ENCODE measurements at places on chromosomes 16 and 17.

- peak; percentile 9 for DNase-seq
These were observed 810 bp upstream of the GAN start for GRCh38 chr16:81313701-81314602.

DNA sequence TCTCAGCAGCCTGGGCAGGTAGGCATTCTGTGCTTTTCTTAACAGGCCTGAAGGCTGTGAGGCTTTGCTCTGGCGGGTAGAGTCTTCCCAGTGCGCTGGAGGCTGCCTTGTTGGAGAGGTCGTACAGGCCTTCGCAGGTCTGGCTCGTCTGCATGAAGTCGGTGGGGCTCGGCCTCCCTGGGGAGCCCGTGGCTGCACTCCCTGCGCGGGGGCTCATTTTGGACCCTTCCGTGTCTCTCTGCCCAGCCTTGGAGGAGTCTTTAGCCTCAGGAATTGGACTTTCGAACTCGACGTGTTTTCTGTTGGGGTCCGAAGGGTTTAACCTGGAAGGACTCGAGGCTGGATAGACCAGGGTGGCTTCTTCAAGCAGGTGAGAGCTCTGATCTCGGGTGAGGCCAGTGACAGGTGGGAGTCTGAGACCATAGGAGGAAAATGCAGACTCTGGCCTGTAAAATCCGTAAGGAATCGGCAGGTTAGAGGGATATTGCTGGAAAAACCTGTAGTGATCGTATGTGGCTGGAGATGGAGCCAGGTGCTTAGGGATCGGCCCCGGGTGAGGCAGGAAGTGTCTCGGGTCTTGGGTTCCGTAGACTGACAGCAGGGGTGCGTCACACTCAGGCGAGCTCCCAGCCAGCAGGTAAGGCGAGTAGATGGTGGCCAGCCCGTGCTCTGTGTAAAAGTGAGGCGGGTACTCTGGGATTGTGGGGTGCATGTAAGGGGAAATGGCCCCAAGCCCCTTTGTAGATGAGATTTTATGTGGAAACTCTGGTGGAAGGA lies 8.6 kb downstream of the ZNF750 start:
- no peak for DNase-seq

GRCh38 chr17:29176558-29177351 lies 3.4 kb downstream of the MYO18A start:
- peak; percentile 73 for DNase-seq

- no peak for DNase-seq
These were observed 113.7 kb upstream of the DHX40 start for GRCh38 chr17:59451706-59452105.

DNA sequence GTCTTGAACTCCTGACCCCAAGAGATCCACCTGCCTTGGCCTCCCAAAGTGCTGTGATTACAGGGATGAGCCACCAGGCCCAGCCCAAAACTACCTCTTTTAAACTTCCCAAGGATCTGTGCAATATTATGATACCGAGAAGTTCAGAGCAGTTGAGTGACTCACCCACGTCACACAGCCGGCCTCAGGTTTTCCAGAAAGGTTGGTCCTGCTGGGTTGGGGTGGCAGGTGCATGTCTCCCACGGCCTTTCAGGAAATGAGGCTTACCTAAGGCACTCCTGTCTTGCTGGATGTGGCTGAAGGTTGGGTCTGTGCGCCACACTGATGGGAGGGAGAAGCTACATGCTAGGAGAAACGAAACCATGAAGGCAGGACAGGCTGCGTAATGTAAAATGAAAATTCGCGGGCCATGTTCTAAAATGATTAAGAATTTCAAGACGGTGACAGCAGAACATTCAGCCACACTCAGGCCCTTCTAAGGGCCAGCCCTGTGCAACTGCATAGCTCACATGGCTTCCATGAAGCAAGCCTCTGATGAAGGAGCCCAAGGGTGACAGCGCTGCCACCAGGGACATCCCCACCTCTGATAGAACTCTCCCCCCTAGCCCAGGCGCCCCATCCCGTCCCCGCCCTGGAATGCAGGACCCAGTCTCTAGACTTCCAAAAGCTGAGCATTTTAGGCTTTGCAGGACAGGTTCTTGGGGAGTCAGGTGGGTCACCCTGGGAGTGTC lies 6.6 kb upstream of the GLIS2 start:
- DNase-seq, result no peak

GRCh38 chr17:68310152-68310551 lies 18.9 kb downstream of the ARSG start:
- no peak for DNase-seq

DNA sequence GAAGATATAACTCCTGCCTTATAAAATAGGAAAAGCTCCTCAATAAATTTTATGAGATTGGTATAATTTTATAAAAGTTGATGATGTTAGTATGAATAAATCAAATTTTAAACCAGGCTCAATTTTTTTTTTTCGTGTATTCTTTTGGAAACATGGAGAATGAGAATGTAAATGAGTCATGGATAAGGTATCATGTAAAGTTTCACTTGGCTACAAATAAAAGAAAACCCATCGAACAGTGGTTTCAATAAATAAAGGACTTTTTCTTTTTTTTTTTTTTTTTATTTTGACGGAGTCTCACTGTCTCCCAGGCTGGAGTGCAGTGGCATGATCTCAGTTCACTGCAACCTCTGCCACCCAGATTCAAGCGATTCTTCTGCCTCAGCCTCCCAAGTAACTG lies 67.3 kb downstream of the PHKB start:
- DNase-seq, result no peak

DNA sequence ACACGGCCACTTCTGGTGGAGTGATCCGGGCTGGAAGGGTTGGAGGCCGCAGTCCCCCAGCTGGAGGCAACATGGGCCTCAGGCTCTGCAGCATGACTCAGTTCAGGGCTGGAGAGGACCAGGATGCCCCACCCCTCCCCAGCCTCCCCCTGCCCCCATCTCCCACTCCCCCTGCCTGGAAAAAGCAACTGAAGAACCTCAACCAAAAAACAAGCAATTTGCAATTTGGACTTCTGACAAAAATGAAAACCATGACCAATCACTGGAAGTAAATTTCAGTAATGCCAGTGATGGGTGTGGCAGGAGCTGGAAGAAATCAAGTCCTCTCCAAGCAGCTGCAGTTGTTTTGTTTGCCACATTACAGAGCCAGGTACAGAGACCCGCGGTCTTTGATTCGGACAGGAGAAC lies 6.6 kb upstream of the MIF4GD start:
- no peak for DNase-seq

DNA sequence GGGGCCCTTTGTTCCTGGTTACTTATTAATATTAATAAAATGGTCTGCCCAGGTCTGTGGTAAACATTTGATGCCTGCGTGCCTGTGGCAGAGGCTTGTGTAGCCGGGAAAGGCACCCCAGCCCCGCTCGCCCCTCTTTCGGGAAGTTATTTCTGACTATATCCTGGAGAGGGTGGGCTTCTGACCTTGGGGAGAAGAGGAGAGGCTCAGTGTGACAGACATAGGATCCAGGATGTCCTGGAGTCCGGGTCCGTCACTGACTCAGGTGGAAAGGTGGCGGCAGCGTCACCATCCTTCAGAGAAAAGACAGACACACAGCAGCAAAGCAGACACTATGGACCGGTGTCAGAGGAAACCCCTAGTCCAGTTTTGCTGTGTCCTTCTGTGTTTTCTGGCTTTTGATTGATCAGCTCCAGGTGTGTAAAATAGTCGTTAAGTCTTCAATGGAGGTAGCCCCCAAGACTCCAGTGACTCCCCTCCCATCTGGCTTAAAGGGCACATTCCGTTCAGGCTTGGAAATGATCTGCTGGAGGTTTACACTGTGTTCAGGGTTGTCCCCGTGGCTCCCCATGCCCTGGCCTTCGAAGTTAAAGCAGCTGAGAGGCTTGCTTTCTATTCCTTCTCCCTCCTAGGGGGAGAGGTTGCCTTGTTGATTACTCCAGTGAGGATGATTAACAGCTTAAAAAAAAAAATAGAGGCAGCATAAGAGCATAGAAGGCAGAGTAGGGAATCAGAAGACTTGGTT lies 81.6 kb downstream of the CCDC182 start:
- no peak for DNase-seq

DNA sequence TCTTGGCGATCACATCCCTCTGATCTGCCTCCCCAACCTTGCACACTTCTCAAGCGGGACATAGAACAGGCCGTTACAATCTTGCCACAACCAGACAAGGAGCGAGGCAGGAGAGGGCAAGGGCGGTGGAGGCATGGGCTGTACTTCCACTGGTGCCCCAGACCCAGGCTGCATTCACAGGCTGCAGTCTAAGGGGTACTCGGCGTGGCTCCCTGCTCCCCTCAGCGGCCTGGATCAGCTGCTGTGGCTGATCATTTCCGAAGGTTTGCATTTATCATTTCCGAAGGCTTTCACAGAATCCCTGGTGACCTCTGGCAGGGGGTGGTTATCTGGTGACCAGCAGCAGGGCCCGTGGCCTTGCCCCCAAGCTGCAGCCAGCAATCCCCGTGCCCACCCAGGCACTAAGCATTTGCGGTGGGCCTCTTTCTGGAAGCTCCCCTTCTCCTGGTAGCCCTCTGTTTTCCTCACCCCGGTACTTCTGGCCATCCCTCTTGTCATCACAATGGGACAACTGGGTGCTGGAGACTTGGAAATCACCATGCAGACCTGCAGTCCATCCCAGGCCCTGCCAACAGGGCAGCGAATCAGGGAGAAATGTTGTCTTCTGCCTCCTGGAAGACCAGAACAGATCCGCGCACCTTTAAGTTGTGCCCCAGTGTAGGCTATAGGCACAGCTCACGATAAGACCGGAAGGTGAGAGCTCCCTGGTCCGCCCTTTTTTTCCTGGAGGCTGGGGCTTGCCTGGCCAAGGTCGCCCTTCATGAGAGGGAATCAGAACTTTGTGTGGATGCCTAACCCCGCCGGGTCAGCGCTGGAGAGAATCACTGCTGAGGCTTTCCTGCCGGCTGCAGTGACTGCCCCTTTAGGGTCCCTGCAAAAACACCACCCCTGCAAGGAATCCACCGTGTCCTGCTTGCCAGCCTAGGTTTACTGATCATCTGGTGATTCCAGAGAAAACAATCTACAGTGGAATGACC lies 1739.1 kb downstream of the TP53TG3F start:
- DNase-seq, result no peak

- DNase-seq, result no peak
These were observed 41.5 kb downstream of the AIPL1 start for GRCh38 chr17:6393351-6393952.

GRCh38 chr16:67372664-67373063 lies 20.6 kb downstream of the TPPP3 start:
- DNase-seq, result no peak

- peak; percentile 88 for DNase-seq
These were observed 715 bp downstream of the TLCD3A start for GRCh38 chr17:732902-733720.

GRCh38 chr16:75247249-75247648 lies 4.2 kb downstream of the BCAR1 start:
- DNase-seq, result no peak

DNA sequence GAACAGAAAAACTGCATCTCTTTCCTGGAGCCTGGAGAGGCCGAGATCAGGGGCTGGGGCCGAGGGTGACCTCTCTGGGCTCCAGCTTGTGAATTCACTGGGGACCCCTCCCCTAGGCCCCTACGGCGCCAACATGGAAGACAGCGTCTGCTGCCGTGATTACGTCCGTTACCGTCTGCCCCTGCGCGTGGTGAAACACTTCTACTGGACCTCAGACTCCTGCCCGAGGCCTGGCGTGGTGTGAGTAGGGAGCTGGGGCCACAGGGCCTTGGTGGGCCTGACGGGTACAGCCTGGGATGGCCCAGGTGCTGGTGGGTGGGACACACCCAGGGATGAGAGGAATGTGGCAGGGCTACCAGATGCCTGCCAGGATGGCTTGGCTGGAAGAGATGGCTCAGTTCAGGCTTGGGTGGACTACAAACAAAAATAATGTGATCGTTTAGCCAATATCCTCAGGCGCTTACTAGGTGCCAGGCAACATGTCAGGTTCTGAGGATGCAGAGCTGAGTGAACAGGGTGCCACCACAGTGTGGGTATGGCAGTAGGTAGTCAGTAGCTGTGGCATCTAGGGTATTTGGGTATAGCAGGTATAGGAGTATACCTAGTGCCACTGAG lies 1.8 kb downstream of the CCL22 start:
- DNase-seq, result no peak

DNA sequence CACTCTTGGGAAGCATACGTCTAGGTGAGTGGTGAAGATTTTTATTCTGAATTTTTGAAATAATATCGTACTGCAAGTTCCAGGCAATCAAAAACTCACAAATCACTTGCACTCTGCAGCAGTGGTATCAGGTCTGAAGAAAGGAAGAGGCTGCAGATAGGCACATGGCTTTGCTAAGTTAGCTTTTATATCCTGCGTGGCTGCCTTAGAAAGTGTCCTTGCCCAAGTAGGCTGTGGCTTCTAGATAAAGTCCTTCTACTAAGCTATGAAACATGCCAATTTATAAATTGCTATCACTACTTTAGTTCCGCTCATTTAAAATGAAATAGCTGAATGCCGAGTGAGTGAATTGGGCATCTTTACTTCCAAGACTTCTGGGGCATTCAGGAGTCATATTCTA lies 17.9 kb downstream of the WWOX start:
- DNase-seq, result no peak

DNA sequence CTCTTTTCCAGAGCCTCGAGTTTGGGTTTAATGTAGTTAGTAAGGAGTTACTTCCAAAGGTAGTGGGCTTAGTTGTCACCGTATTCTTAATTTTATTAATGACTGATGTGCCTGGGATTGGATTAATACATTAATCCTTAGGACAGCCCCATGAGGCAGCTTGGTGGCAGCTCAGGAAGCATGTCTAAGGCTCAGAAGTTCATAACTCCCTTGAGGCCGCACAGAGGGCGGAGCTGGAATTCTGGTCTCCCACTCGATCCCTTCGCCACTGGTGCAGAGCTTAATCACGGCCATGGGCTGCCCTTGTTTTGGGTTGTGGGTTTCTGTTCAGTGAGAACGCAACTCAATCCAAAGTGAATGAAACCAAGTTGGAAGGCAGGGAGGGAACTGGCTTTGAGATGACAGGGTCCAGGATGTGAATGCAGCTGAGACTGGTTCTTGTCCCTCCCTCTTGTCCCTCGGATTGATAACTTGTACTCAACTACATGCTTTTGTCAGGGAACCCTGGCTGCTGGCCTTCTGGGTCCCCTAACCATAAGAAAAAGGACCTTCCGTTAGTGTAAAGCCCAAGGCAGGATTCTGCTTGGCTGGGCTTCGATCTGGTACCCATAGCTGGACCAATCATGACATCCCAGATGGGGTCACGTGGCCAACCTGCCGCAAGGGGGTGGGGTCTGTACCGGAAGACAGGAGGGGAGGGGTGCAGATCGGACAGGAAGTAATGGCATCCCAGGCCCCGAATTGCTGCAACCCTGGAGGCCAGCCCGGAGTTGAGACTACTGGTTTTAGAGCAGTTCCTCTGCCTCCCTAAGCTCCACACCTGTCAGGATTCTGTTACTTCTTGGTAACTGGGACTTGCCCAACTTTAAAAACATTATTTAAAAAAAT lies 45.4 kb downstream of the SNX20 start:
- no peak for DNase-seq

All from right kidney (tissue), 9 donors.